RWPE2 (cell line): ENCODE measurements at places on chromosomes 3 and 15.

DNA sequence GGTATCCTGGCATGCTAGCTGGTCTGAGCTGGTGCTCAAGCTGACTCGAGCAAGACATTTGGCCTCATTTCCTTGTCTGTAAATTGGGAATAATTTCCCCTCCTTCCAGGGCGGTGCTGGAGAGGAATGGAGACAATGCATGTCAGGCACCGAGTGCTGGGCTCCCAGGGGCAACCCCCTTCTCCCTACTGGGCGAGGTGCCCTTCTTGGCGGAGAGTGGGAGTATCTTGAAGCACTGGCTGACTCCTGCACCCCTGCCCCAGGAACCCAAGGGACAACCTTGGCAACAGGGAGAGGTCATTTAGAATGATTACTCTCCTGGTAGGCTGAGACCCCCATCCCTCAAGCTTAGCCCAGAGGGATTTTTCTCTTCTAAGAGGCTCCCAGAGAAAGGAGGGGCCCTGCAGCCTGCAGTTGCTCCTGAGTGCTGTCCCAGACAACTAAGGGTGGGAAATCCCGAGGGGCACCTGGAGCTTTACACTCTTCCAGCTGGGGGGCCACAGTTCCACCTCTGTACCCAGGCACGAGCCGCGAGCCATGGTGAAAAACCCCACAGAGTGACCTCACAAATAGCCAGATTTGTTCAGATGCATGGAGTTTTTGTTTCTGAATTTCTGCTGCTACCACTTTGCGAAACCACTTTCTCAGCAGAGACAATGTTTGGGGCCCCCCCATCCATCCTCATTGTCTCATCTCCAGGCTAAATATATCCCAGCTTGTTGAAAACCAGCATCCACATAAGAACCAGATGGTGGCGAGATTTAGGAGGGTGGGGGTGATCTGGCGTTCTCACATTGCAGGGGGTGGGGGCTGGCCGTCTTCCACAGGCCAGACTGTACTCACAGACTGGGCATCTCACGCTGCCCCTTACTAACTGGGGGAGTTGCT, 44.8 kb downstream of the ABTB1 start:
- peak; percentile 27 for DNase-seq
- no peak overlapping the region for H3K4me3 ChIP-seq
- H3K27ac ChIP-seq: no peak overlapping the region

DNA sequence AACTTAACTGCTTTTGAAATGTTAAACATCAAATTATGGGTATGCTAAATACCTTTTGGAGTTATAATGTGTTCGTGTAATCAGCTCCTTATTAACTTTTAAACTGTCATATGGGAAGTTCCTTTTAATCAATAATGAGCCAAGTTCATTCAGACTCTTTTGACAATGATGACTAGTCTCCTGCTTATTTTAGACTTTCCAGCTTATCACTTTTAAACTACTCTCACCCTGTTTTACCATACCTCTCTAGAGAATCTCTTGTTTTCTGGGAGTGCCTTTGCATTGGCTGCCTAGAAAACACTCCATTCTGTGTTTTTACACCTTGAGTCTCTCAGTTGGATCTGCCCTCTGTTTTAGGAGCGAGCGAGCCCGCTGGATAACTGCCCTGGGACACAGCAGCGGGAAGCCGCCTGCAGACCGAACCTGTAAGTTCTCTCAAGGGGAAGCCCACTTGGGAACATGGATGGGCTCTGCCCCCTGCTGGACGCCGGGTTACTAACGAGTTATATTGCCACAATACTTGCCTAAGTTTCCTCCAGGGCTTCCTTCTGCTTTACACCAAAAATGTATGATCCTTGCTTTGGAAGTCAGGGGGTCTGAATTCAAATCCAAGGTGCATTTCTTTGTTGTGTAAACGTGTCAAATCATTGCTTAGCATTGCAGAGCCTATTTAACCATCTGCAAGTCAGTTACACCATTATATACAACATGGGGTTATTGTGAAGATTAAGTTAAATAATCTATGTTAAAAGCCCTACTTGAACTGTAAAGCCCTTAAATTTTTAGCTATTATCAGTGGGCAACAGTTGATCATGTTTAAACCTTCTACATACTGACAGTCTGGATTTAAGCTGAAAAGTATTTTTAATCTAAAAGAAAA, 71.3 kb downstream of the DHX36 start:
- peaks cover 27% of the 10 kb centered on the region for H3K36me3 ChIP-seq
- H3K27me3 ChIP-seq: no peaks in the 10 kb centered on the region
- no peak overlapping the region for H3K27ac ChIP-seq
- DNase-seq: peak; percentile 70
- no peaks in the 10 kb centered on the region for H3K4me1 ChIP-seq
- H3K4me3 ChIP-seq: no peak overlapping the region

DNA sequence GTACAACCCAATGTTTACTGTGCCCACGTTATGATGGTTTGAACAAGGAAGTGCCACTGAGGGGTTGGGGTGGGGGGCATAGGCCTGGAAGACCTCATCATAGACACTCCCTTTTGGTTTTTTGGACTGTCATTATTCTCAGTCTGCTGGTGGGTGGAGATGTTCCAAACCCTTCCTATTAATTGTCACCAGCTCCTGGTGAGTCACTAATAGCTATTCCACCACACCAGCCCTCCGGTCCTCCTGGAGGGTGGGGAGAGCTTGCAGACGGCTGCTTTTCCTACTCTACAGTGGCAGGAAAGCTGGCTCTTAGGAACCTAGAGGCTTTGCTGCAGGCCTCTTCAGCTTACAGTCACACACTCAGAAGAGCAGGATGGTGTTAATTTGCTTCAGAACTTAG, 9.0 kb upstream of the COPG1 start:
- H3K27ac ChIP-seq: peak overlapping the region; percentile 19
- peaks cover 22% of the 10 kb centered on the region for H3K4me1 ChIP-seq
- H3K36me3 ChIP-seq: no peaks in the 10 kb centered on the region

DNA sequence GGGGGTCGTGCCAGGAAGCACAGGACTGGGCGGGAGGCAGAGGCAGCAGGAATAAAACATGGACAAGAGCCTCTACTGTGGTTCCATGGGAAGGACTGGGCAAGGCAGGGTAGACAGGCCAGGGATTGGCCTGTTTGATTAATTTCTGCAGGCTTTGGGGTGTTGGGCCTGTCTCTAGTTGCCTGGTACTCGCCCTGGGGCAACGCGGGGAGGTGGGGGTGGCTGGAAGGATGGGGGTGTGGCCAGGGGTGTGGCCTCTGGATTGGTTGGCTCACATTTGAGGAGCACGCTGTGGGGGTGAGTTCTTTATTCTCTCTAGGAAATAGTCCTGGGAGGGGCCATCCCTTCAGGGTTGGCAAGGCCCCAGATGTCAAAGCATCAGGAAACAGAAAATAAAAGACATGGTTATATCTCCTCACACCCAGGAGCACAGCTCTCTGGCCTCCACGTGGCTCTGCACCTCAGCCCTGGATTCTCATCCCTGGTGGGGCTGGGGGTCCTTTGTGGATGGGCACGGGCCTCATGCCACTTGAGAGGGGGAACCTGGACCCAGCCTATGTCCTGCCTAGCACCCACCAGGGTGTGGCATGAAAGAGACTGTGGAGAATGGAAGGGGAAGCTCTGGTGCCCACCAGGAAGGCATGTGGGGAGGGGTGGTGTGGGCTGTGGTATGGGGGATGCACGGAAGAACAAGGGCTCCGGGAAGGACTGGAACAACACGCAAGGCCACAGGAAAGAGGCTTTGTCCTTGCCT, 223.0 kb upstream of the LYSMD4 start:
- no peaks in the 10 kb centered on the region for H3K36me3 ChIP-seq
- no peak overlapping the region for H3K27ac ChIP-seq
- H3K4me3 ChIP-seq: no peak overlapping the region

DNA sequence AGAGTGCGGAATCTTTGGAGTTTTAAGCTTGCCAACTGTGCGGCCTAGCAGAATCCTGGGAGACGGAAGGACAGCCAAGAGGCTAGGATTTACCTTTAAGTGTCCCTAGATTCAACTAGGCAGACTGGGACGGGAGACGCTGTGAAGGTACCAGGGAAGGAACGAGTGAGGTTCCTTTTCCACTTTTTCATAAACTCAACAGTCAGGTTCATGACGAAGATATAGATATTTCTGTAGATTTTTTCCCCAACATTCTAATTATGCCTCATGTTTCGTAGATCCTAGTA, 564 bp upstream of the GABPB1 start:
- DNase-seq: no peak
- H3K36me3 ChIP-seq: peaks cover 55% of the 10 kb centered on the region
- H3K4me1 ChIP-seq: peaks cover 19% of the 10 kb centered on the region
- peak overlapping the region; percentile 93 for H3K27ac ChIP-seq
- no peaks in the 10 kb centered on the region for H3K27me3 ChIP-seq

- no peaks in the 10 kb centered on the region for H3K27me3 ChIP-seq
- no peak overlapping the region for H3K27ac ChIP-seq
- no peak for DNase-seq
- H3K4me1 ChIP-seq: peaks cover 13% of the 10 kb centered on the region
- no peaks in the 10 kb centered on the region for H3K36me3 ChIP-seq
Measured at GRCh38 chr3:159619341-159619885, 369.2 kb upstream of the IL12A start.

DNA sequence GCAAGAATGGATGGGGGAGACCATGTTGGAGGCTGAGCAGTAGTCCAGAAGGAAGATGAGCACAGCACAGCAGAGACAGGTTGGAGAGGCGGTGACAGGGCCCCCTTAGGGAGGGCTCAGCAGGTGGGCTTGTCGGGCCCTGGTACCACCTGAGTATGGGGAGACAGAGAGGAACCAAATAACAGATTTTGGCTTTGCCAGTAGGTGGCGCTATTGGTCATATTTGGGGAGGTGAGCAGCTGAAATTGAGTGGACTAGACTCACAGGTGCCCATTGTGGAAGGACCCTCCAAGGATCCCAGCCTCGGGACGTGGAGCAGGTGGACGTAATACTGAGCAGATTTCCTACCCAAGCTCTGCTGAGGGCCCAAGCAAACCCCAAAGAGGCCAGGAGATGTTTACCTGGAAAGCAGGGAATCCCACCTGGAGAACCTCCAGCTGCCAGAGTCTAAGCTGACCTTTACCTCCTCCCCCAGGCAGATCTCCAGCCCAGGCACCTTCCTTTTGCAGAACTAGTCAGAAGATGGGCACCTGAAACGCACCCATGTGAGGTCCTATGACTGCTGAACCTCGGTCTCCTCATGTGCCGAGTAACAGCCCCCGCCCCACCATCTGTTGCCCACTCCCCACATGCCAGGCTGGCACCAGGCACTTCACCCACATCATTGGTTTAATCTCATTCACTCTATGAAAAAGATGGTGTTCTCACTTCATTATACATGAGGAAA, 24.6 kb upstream of the CORO2B start:
- H3K36me3 ChIP-seq: no peaks in the 10 kb centered on the region
- H3K27me3 ChIP-seq: no peaks in the 10 kb centered on the region
- no peak overlapping the region for H3K27ac ChIP-seq
- peak; percentile 84 for DNase-seq

DNA sequence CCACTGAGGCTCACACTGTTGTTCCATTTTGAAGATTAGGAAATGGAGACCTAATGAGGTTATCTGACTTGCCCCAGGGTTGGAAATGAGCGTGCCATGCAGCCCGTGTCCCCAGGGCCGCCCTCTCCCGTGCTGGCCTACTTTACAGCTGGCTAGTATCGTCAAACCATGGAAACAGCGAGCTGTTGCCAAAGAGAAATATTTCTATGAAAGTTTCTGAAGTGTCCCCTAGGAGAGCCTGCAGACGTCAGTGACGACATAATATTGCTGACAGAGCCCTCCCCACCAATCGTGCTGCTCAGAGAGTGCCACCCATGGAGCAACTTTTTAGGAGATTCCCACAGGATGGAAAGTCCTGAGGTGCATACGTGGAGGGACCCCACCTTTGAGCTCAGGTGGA, 11.2 kb upstream of the FAM174B start:
- no peaks in the 10 kb centered on the region for H3K36me3 ChIP-seq
- H3K27me3 ChIP-seq: peaks cover 30% of the 10 kb centered on the region
- H3K4me1 ChIP-seq: no peaks in the 10 kb centered on the region
- H3K27ac ChIP-seq: no peak overlapping the region

DNA sequence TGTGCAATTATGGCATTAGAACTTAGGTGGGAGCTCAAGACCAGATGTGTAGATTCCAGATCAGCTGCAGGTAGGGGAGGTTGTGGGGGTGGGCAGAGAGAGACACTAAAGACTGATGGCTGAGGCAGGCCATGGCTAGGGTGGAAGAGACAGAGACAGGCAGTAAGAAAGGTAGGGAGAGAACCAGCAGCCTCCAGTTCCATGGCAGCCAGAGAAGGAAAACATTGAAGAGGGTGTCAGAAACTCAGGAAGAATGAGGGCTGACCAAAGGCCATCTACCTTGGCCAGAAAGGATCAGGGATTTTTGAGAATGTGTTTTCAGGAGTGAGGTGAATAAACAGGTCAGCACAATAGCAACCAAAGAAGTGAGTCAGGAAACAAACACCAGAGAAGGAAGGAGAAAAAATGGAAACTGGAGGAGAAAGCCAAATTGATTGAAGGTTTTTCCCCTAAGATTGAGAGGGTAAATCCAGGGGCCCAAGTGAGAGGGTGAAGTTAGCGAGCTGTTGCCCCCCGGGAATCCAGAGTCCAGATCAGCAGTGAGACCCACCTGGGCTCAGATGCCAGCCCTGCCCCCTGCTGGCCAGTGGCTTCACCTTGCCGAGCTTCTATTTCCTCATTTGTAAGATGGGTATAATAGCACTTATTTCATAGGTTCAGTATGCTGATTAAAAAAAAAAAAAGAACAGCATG, 41.0 kb downstream of the ABHD2 start:
- no peak overlapping the region for H3K4me3 ChIP-seq
- H3K4me1 ChIP-seq: peaks cover 10% of the 10 kb centered on the region
- H3K36me3 ChIP-seq: peaks cover 40% of the 10 kb centered on the region
- peak; percentile 44 for DNase-seq
- no peaks in the 10 kb centered on the region for H3K27me3 ChIP-seq
- no peak overlapping the region for H3K27ac ChIP-seq

DNA sequence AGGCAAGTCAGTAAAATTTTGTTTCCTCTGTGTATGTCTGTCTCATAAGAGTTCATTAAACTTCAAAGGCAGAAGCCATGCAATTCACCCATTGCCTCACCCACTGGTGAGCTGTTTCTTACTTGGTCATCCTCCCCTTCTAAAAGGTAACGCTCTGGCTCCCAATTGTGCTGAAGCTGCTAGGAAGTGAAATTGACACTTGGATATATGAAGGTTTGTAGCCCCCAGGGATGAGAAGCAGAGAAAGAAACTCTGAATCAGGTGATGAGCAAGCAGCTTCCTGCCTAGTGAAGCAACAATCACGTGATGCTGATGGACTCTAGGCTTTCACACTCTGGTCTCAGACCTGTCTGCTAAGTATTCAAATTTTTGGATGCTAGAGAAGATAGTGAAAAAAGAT, 70.7 kb downstream of the CD200R1L start:
- no peak overlapping the region for H3K4me3 ChIP-seq
- peak overlapping the region; percentile 79 for H3K27ac ChIP-seq
- no peaks in the 10 kb centered on the region for H3K36me3 ChIP-seq
- peaks cover 59% of the 10 kb centered on the region for H3K4me1 ChIP-seq
- H3K27me3 ChIP-seq: no peaks in the 10 kb centered on the region

DNA sequence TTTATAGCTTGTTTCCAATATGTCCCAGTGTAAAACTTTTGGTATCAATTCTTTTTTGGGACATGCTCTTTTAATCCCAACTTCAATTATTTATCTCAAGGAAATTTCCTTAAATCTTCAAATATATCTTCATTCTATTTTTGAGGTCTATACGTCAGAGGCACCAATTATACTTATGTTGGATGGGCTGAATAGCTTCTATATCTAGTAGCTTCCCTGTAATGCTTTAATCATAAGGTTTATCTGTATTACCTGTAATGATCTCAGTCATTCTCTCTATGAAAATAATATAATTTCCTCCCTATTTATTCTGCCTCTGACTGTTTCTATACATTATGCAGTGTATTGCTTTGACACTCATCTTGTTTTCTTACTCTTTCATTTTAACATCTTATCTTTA, 29.9 kb upstream of the MCCC1 start:
- H3K4me1 ChIP-seq: peaks cover 12% of the 10 kb centered on the region
- DNase-seq: no peak
- no peak overlapping the region for H3K4me3 ChIP-seq
- H3K27ac ChIP-seq: no peak overlapping the region
- no peaks in the 10 kb centered on the region for H3K27me3 ChIP-seq
